ENCODE measurements at places on chromosomes 3 and 15.

DNA sequence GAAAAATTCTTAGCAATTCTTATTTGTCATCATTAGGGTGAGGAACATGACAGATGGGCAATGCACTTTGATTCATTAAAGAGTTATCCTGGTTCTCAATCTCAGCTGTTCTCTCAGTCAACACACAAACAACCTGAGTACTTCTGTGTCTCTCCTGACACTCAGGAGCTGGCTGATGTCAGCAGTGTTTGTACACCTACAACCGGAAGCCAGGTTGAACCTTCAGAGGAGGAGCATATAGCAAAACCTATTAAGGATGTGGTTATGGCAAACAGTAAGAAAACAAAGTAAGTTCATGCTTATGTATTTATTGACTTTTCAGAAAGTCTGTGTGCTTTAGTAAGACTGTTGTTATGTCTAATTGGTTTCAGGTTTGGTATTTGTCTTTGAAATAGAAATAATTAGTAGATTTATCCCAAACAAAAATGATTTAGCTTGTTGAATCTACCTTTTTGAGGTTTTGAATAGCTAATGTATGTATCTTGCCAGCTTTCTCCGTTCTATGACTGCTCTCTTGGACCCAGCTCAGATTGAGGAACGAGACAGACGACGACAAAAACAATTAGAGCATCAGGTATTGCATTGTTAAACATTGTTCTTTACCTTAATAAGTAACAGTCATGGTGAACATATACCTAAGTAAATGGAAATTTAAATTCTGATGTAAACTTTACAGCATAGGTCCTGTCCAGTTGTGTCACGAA lies 36.6 kb downstream of the CCDC66 start:
- no peak for DNase-seq

DNA sequence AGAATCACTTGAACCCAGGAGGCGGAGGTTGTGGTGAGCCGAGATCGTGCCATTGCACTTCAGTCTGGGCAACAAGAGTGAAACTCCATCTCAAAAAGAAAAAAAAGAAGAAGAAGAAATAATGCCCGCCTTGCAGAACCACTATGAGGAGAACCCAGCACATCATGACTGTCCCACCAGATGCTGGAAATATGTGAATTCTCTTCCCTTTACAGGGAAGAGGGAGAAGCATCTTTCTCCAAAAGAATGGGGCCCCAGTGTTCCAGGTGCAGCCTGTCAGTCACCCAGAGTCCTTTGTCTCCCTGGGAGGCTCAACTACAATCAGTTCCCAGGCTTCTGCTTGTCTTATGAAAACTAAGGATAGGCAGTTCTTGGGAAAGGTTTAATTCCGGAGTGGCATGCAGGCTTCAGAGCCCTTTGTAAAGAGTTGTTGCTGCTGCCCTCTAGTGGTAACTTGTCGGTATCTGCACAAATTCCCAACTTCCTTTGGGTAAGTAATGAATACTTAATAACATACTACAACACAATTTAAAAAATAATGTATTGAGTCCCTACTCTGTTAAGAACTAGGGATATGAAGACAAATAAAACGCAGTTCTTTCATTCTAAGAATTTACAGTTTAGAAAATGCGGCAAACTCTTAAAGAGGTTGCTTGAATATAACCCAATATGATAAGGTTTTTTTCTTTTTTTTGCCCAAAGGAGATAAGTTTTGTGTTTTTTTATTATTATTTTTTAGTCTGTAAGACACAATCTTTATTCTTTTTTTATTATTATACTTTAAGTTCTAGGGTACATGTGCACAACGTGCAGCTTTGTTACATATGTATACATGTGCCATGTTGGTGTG lies 18.6 kb upstream of the TICRR start:
- DNase-seq, result no peak

DNA sequence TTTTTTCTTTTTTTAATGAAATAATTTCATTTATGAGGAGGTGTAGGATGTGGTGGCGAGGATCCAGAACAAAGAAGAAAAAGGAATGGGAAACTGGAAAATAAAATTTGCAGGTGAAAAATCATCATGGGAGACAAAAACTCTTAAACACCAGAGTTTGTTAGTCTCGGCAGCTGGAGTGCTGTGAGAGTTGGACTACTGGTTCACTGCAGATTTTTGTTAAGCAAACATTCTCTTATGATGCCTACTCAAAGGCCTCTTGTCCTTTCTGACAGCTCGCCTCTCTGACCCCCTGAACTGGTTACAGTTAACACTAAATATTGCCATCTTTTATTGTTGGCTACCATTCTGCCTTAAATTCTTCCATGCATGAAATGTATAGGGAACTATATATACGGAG lies 152.4 kb upstream of the DPH6 start:
- no peak for DNase-seq

DNA sequence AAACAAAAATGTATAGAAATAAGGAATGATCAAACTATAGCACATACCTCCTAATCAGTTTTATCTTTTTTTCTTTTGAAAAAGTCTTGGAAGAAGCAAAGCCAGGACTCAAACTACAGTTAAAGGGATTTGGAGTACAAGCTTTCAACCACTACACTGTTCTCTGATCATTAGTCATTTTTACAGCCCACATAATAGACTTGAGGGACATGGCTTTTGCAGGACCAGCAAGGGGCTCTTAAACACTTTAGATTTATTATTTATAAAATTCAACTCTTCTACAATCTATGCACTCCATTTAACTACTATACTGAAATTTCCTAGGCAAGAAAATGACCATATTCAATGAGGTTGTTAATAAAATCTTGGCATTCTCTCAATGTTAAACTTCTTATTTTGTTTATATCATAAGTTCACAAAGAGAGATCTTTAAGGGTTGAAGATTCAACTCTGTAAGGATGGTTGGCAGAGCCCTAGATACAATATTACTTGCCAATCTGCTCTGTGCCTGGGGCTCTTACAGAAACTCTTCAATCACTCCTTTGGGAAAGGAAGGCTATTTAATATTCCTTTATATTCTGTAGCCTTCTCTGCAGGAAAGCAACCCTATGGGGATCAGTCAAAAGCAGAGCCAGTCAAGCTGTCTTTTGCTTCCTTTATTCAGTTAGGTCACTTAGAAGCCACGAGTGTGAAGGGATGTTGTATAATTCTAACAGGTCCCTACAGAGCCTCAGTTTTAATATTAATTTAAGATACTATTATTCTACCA lies 557.7 kb upstream of the SGO1 start:
- no peak for DNase-seq

- DNase-seq, result no peak
These were observed 21.7 kb downstream of the GOLIM4 start for GRCh38 chr3:168073842-168074605.

DNA sequence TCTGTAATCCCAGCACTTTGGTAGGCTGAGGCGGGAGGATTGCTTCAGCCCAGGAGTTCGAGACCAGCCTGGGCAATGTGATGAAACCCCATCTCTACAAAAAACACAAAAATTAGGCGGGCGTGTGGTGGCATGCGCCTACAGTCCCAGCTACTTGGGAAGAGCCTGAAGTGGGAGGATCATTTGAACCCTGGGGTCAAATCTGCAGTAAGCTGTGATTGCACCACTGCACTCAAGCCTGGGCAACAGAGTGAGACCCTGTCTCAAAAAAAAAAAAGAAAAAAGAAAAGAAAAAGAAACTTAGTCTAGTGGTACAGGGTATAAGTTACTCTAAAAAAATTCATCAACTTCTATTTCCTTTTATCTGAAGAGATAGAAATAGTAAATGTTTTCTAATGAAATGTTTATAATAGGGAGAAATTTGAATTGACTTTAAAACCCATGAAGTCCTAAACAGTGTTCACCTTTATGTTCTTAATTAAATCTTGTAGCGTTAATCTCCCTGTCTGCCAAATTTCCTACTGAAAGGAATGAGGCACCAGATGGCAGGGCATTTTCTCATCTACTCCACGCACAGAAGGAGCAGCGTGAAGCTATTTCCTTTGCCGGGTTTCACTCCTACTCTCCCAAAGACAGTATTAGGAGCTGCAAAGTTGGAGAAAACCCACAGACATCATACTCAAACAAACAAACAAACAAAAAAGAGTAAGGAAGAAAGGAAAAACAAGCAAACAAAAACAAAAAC lies 1.9 kb downstream of the PCLAF start:
- no peak for DNase-seq

DNA sequence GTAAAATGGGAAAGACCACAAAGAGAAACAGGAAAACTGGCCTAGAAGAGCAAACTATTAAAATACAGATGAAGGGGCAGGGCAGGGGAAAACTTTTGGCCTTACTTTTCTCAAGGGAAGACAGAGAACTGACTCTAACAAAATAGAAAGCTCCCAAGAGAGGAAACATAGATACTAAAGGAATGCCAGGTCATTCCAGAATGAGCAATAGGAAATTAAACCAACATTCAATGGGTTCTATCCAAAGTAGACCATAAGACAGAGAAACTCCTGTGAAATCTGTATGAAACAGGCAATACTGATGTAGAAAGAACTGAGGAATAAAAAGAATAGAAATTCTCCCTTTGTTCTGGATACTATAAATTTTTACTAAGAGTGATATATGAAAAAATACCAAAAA lies 491.8 kb downstream of the MECOM start:
- no peak for DNase-seq

- DNase-seq, result no peak
These were observed 1.2 kb downstream of the PLOD2 start for GRCh38 chr3:146159616-146160320.

DNA sequence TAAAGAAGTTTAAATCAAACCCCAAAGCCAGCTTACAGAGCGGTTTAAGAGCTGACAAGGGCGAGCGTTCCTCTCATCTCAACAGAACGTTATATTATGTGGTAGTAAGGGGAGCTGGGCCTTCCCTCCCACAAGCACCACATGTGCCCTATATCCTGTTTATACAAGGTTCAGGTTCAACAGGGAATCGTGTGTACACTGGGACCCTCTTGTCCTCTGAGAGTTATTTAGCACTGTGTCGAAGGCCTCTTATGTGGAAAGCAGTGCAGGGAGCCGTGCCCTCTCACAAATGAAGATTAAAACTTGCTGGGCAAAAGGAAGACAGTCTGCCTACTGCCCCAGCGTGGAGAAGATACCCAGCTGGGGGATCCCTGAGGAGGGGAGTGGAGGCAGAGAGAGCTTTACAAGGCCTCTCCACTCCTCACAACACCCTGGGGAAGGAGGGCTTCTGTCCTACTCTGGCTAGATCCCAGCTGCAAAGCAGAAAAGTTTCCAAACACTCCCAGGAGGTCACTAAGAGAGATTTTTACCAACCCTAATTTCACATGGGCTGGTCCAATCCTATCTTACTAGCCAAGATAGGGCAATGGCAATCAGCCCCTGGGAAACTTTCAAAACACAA lies 2.9 kb downstream of the TLE3 start:
- no peak for DNase-seq

- no peak for DNase-seq
These were observed 216.6 kb downstream of the KCNMB2 start for GRCh38 chr3:178752843-178753242.

- DNase-seq, result peak; percentile 17
These were observed 600 bp downstream of the FBXO45 start for GRCh38 chr3:196569003-196569516.

DNA sequence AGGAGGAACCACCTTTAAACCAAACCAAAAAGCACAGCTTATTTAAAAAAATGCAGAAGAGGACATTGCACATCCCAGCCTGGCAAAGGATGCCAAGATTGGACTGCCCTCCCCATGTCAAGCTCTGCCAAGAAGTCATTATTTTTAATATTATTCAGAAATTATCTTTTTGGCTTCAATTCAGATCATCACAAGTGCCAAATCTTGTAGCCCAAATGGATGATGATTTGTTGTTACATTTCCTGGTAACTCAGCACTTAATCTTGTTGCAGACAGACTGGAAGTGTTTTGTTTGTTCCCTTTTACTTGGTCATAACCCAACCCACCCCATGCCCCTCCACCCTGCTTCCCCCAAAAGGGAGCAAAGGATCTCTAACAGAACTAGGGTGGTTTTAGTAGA lies 28.1 kb upstream of the LXN start:
- DNase-seq, result no peak

DNA sequence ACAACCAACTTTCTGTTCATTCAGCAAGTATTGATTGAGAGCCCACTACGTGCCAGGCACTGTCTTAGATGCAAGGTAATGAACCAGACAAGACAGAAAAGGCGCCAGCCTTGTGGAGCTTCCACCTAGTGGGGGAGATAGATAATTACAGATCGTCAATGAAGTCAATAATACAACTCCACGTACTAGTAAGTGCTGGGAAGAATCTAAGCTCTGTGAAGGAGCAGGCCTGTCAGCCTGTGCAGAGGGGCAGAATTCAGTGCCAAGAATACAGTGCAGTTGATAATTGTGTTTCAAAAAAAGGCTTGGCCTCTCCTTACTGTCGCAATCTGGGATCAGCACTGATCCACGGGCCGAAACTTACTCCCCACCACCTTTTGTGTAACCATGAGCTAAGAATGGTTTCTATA lies 186.3 kb downstream of the FEZF2 start:
- no peak for DNase-seq

GRCh38 chr3:190443257-190443656 lies 6.4 kb downstream of the TMEM207 start:
- no peak for DNase-seq

DNA sequence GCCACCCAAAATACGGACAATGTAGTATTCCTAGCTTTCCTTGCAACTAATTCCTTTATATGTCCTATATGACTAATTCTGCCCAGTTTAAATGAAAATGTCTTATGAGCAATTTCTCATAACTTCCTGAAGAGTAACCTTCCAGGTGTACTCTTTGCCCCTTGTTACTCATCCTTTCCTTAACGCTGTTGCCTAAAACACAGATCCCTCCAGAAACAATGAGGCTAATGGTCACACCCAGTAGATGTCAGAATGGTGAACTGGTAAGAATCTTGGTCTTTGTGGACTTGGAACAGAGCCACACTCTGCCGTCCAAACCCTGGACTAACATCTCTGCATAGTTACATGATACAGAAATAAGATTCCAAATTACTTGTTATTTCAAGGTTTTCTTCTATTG lies 497.9 kb downstream of the IGSF11 start:
- no peak for DNase-seq

DNA sequence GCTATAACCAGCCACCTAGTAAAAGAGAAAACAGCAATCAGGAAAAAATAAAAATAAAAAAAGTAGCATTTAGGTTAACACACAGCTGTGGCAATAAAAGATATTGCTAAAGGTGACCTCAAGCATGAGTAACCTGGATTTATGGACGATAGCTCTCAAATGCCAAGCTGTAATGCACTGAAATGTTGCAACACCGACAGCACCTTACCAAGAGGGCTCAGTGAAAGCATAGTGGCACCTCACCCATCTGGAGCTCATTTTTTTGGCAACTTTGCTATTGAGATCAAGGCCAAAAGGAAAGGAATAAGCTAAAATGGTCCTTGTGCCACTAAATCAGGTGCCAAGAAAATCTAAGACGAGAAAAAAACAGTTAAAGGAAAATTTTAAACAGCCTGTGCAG lies 2.5 kb downstream of the HACD2 start:
- no peak for DNase-seq
